GOT3 (cell line): ENCODE measurements at places on chromosomes 4 and X.

GRCh38 chr4:156963419-156963818, 8.2 kb downstream of the PDGFC start:
- DNase-seq: no peak

- DNase-seq: no peak
Observed at GRCh38 chr4:6154875-6155274, 45.5 kb downstream of the JAKMIP1 start.

DNA sequence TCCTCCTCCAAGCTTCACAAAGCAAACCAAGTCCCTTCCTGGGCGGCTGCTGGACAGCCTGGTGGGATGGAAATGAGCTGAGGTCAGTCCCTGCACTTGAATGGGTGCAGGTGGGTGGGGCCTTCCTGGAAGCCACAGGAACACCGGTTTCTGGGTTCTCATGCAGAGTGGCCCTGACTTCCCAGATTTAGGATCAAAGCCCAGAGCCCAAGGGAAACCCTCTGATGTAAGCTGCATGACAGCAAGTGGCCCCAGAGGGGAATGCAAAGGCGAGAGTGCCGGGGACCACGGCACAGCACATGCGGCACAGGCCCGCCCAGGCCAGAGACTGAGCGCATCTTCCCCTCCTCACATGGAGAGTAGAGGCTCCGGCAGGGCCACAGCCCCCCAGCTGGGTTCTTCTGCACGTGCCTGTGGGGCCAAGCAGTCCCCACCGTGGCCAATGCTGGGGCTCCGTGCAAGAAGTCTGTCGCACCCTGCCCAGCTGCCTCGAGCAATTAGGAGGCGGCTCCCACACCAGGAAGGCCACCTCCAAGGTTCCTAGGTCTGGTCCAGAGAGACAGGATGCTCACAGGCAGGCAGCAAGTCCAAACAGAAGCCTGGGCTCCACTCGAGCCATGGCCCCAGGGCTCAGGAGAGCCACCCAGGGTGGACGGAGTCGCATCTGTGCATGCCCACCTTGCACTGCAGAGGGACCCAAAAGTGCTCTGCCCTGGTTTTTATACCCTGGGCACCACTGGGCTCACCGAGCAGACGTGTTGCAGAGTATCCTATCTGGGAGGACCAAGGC, 83.0 kb downstream of the HTRA3 start:
- no peak for DNase-seq

DNA sequence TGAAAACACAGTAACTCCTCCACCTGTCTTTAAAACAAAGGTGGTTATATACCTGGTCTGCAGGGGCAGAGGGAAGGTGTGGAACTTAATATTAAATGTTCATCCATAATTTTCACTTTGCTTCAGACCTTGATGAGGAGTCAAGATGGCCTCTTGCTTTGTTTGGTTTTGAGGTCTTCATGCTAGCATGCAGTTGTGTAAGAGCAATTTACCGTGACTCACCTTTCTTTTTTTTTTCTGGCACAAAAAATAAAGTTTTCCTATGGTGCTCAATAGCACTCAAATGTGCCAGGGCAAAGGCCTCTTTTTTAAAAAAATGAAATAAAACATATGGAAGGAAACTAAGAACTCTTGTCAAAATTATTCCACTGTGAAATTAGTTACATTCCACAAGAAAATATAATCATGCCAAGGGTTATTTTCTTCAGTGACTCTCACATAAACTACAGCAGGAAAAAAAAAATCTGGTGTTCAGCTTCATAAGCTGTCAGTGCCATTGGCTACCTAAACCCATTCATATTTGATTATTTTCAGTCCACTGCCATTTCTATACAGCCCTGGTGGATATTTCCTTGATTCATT, 128.2 kb downstream of the SLC7A11 start:
- no peak for DNase-seq

DNA sequence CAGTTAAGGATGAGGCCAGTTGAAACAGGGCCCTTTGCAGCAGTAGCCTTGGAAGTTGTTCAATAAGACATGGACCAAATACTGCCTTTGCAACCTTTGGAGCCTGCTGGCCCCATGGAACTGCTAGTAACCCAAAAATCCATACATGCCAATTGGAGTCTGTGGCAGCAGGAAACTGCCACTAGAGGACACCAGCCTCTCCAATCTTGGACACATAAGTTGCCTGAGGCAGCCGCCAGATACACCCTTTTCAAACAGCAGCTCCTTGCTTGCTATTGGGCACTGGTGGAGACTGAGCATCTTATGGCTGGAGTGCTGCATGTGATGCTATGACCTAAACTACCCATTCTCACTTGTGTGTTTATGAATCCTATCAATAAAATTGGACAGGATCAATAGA, 14.8 kb upstream of the LAP3 start:
- no peak for DNase-seq

DNA sequence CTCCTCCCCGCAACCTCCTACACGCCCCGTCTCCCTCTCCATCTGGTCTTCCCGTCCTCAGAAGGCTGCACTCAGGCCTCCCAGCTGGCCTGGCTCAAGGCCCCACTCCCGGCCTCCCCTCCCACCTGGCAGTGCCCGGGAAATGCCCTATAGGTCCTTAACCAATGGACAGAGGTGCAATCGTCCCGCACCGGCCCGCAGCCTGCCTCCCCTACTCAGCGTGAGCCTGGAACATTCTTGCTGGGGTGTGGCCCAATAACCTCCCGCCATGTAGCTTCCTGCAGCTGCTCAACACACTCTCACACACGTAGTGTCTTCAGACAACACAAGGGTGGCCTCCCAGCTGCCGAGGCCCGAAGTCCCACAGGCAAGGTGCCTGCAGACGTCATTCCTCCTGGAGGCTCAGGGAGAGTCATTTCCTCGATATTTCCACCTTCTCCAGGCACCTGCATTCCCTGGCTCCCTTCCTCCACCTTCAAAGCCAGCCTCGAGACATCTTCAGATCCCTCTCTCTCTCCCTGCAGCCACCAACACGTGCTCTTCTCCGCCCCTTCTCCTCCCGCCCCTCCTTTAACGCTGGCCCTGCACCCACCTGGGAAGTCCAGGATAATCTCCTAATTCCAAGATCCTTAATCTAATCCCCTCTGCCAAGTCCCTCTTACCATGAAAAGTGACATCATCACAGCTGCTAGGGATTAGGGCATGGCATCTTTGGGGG, 56.2 kb downstream of the ADRA2C start:
- DNase-seq: no peak

DNA sequence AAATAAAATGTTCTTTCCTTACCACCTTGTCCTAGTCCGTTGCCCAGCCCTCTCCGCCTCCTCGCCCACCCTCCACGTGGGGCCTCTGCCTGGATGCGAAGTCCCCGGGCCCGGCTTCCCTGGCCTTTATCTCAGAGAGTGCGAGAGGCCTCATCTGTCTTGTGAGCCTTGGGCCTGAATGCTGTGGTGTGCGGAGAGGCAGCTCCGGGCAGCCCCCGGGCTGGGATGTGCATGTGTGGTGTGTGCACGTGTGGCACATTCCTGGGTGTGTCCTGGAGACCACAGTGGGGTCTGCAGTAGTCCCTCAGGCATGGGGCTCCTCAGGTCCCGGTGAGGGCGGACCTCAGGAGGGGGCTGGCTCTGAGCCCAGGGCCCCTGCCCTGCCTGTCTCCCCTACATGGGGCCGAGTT, 31.4 kb downstream of the DOK7 start:
- DNase-seq: no peak

DNA sequence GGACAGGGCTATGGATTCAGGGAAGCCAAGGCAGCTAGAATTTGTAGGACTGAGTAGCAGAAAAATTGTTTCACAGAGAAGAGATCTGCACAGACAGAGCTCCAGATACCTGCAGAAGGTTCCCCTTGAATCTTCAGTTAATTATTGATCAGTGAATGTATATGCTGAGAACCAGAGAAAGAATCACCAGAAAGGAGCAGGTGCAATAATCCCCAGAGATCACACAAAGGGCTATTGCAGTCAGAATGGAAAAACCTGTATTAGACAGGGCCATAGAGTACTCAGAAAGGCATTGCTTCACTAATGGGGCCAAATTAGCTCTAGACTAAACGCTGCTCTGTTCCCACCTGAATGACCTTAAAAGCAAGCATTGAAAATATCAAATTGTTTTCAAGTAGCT, 35.5 kb upstream of the SMAD1 start:
- no peak for DNase-seq

GRCh38 chr4:112502871-112503270, 13.1 kb downstream of the NEUROG2 start:
- DNase-seq: no peak

GRCh38 chr4:152462047-152462446, 73.8 kb downstream of the FBXW7 start:
- no peak for DNase-seq

DNA sequence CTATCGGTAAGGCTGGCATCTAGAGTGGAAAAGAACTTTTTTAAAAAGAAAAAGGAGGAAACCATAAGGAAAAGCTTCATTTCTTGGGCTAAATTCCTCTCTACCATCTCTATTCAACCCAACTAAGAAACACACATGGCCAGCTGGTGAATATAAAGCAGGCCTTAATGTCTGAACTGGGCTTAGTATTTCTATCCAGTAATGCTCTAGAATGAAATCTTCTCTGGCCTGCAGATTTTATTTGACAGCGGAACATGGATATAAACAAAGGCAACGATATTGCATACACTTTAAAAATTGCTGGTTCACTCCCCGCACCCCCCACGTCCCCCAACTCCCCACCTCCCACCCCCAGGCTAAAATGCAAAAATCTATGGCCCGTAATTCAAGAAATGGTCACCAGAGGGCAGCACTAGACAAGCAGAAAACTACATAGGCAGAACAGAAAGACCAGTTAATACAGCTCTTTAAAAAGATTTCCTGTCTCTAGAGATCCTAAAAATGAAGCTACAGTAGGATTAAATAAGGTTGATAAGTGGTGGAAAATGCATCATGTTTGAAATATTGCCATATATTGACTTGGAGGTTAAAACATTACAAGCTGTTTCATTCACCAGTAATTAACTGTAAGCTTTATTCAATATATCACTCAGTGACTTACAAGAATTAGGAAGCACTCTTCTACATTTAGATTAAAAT, 155.2 kb upstream of the GALNT7 start:
- no peak for DNase-seq

DNA sequence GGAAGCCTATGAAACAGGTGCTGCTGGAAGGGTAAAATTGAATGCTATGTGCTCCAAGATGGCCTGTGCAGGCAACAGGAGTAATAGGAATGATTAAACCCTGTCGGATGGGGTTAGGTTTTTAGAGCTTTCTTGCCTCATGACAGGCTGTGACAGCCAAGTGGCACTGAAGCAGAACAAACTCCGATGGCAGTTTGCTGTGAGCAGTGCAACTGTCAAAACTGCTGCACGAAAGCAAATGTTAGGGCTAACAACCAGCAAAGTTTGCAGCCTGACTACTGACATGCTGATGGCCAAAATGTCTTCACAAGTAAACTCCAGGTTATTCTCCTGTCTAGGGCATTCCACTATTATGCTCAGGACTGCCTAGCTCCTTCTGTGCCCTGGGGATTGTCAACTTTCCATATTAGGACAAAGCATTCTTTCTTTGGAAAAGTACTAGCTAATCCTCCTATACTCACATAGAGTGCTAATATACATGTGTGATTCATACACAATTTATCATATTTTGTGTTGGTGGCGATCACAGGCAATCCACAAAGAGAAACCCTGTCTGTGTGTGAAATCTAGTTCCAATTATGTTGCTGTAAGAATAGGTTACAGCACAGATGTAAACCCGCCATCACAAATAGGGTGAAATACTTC, 486.6 kb upstream of the TENM3 start:
- no peak for DNase-seq

DNA sequence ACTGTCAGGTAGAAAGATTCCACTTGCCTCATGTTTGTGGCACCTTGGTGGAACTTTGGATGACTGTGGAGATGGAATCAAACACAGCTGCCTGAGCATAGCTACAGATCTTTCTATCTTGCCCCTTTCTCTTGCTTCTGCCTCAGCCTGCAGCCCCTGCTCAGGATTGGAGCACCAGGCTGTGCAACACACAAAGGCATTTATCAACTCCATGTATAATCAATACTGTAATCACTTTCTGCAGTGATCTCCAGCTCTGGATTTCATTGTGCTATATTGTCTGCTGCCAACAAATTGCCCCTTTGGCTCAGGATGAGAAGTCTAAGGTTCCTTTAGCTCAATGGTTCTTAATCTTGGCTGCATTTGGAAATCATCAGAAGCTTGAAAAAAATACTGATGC, 86.3 kb upstream of the PRPS1 start:
- DNase-seq: no peak

DNA sequence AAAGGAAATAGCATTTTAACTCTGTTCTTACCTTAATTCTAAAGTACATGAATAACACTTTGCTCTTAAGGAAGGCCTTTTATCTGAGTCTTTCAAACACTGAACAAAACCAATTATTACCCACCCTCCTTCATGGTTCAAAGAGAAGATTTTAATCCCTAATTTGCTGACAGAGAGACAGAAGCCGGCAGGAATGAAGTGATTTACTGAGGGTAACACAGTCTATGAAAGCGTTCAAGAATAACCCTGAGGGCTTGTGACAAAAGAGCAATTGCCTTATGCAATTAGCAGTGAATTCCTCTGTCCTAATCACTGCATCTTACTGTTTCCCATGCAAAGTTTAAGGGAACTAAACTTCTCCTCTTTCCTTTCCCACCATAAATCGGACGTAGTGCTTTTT, 144.1 kb downstream of the PACRGL start:
- no peak for DNase-seq

DNA sequence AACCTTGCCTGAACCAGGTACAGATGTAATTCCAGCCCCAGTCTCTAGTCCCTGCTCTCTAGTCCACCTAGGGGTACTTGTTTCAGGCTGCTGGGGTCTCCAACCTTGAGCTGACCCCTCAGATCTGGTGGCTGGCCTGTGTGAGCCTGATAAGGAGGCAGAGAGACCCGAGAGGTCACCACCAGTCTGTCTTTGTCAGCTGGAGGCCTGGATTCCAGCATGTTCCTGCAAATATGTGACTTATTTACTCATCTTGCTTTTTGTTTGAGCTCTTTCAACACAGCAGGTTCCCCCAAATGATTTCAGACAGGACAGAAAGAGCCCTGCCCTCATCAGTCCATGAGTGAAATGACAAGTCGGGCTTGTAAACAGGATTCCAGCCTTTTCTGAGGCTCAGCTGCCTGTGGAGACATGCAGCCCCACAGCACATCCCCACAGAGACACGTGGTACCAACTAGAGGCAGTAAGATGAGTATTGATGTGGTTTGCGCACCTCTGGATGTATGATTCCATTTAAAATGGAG, 37.5 kb upstream of the STK26 start:
- no peak for DNase-seq

- DNase-seq: no peak
Observed at GRCh38 chrX:115324194-115324593, 34.7 kb downstream of the LUZP4 start.

DNA sequence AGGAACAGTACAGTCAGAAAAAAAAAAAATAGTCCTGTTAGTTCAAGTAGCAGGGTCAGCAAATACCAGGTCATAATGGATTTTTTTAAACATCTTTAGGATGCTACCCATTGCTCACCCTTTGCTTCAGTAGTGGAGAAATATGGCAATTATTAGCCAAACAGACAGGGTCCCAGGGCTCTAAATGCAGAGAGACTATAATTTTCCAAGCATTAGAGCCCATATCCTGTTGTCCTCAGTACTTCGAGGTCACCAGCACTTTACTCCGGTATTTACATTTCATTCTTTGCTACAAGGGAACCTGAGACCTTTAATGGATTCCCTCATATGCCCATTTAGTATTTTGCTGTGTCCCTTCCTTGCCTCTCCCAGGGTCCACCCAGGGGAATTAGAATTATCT, 1562.9 kb upstream of the TENM3 start:
- no peak for DNase-seq
